ENCODE measurements at places on chromosomes 13 and 19.
A peak's percentile ranks its signal among the peaks of the same experiment; 100 is the strongest.

- no peak for DNase-seq
These were observed 3.0 kb downstream of the GAS6 start for GRCh38 chr13:113860665-113861432.

DNA sequence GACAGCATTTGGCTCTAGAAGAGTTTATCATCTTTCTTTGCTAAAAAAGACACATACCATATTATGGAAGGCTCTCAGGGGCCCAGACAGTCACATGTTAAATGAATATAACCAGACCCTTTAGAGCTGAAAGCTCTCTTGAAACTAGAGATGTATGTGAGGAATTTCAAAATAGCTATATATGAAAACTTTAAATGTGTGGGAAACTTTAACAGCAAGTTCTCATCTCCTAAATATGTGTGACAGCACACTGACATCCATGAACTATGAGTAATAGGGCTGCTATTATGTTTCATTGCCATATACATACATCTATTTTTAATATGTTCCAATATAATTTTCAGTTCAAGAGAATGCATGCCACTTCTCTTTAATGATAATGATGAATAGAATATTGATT, 509.5 kb downstream of the GPC6 start:
- DNase-seq = no peak

DNA sequence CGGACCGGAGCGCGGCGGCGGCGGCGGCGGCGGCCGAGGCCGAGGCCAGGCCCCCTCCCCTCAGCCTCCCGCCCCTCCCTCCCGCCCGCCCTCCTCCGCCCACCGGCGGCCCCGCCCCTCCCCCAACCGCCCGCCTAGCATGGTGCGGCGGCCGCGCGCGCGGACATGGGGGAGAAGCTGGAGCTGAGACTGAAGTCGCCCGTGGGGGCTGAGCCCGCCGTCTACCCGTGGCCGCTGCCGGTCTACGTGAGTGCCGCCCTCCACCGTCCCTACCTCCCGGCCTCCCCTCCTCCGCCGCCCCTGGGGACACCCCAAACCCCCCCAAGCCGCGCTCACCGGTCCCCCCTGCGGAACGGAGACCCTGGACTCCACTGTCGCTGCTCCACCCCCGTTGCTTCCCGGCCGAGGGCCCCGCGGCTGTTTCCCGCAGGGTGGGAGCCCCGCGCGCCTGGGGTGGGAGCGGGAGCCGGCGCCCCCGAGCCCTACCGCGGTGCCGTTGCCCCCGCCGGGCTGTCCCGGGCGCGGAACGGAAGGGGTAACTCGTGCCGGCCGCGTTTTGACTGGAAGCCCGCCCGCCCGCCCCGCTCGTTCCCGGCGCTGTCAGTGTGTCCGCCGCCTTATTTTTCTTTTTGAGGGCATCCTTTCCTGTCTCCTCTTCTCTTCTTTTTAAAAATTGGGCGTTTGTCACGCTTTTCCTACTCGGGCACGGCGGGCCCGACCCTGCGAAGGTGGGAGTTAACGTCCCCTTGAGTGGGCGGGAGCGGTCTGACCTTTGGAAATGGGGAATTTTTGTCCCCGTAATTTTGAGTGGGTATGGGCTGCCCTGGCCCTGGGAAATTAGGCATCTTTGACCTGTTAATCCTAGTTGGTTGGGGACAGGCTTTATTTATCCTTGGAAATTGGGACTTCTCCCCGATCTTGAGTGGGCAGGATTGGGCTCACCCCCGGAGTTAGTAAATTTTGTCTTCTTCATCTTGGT, 576 bp downstream of the DOT1L start:
- peak; percentile 53 for DNase-seq

DNA sequence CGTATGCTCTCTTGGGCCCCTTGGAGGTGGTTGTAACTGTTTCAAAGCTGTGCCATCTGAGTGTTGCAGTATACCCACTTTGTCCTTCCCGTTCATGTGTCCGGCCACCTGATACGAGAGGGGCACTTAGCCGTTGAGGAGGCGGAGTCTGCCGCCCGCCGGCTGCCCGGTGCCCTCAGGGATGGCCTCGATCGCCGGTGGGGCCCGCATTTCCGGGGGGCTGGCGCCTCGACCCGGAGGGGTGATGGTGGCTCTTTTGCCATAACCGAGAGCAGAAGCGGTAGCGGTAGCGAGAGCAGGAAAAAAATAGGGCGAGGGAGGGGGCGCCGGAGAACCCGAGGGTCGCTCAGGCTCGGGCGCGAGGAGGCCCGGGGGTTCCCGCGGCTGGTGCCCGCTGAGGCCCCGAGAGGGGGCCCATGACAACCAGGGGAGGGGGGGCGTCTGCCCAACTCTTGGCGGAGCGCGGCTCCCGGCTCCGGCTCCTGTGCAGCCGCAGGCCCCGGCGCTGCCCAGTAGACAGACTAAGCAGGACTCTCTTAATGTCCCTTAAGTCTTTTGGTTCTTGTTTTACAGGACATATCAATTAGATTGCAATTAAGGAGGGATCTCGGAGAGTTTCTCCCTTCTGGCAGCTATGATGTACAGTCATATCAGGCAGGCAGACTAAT, 342.7 kb upstream of the SGCG start:
- DNase-seq = no peak

DNA sequence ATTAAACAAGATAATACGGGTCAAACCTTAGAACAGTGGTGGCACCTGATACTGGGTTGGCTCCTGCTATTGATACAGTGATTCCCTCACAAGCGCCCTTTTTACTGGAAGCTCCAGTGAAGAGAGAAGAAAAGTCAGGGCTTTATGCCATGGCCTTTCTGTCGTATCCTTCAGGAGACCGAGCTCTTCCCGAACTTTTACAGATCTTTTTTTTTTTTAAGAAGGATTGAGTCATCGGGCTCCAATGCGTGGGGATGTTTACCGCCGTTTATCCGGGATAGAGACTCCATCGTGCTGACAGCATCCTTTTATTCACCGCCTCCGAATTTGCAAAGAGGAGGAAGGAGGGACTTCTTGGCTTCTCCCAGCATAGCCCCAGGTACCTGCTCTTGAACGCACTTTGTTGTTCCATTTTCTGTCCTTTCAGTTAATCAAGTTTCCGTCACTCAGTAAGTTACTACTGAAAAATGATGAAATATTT, 574 bp downstream of the ZNF227 start:
- DNase-seq = no peak

DNA sequence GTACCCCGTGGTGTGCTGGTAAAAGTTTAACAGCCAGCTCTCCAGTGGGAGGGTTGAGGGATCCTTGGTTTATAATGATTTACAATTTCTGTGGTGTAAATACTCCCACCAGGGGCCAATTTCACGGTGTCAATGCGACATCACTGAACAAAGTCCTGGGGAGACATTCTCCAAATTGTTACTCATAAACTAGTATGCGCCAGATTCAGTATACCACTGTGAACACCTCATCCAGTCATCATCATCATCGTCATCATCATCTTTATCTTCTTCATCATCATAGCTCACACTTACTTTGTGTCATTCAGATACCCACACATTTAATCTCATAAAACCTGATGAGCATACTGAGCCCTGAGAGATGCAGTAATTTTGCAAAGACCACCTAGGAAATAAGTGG, 17.2 kb upstream of the TNFSF14 start:
- no peak for DNase-seq

GRCh38 chr13:110907951-110908898, 6.6 kb downstream of the ANKRD10 start:
- DNase-seq = no peak

- DNase-seq = no peak
These were observed 16.2 kb upstream of the IFT88 start for GRCh38 chr13:20550799-20551198.

- DNase-seq = no peak
These were observed 615.6 kb downstream of the DACH1 start for GRCh38 chr13:71251292-71251951.

DNA sequence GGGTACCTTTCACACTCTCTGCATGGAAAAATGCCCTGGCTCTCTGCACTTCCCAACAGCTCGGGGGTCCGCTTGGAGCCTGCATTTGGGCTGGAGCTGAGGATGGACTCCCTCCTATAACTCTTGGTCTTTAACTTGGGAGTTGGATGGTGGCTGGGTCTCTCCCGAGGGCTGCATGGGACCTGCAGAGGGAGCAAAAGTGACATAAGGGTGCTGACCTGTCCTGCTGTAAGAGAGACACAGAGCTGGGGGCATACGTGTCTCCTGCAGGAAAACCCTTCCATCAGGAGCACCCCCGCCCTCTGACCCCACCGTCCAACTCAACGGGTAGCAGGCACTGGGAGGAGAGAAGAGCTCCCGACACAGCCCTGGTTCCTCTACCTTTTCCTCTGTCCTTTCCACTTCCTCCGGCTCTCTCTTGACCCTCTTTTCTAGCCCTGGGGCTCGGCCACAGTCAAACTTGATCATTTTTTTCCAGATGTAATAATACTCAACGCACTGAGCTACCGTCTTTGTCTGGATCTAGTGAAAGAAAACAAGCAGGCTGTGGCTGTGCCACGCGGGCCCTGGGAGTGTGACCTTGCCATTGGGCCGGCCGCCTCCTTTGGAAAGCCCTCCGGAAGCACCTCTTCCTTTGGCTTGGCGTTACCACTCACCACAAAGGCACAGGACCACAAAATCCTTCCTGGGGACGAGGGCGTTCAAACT, 6.8 kb upstream of the NAPA start:
- no peak for DNase-seq

GRCh38 chr19:35267353-35267817, 1.4 kb upstream of the USF2 start:
- no peak for DNase-seq

DNA sequence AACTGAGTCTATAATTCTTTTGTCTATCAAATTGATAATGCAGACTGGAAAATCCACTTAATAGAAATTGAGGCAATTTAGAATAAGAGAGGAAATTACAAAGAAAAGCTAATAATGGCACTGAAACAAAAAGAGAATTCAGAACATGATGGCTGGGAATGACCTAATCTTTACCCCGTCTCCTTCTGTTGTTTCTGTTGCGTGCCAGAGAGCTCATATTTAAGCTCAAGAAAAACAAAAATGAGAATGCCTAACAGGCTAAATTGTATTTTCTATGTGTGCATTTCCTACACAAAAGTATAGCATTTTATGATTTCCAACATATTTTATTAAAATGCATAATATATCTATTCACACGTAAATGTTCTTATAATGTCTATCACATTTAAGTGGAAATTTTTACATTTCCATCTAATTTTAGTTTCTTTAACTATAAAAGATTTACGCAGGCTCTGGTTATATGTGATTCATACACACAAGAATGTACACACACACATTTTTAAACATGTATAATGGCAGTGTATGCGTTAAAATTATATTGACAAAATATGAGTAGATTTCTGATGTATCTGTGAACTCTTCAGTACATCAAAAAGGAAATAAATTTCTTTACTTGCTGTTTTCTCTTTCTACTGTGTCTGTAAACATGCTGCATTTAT, 432.3 kb downstream of the SLITRK6 start:
- no peak for DNase-seq

DNA sequence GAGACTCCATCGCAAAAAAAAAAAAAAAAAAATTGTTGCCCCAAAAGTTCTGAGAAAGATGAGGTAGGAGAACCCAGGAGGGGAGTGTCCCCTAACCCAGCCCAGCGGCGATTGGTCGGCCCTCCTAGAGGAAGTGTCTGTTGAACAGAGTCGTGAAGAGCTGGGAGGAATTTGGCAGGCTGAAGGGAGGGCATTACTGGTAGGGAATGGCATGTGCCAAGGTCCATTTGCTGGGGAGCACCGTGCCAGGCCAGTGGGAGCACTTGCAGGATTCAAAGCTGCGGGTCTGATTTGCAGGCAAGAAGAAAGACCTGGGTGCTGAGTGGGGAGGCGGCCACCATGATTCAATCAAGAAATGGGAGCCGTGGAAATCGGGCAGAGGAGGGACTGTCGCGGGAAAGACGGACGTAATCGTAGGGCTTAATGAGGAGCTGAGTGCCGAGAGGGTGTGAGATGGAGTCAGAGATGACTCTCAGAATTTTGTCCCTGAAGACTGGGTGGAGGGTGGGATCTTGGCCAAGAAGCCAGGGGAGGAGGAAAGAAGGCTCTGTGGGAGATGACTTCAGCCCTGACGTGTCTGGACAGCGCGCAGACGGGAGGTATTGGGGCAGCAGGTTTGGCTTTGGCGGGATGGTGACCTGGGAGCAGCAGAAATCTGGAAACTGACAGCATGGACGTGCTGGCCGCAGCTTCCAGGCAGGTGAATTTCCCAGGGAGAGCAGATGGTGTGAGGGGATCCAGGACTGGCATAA, 15.4 kb downstream of the CERS4 start:
- DNase-seq = no peak

DNA sequence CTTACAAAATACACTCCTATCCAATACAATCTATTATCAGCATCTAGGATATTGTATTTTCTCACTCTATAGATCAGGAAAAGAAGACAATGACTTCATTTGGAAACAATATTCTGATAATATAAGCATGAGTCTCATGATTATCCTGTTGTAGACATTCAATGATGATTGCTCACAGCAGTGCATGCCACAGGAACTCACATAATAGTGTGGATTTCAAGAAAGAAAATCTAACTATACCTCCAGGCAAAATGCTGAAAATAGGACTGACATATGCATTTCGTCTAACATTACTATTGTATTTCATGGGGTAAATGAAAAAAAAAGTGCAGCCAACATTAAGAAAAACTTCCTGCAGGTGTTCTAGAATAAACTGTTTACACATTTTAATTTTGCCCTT, 122.6 kb downstream of the POSTN start:
- no peak for DNase-seq

DNA sequence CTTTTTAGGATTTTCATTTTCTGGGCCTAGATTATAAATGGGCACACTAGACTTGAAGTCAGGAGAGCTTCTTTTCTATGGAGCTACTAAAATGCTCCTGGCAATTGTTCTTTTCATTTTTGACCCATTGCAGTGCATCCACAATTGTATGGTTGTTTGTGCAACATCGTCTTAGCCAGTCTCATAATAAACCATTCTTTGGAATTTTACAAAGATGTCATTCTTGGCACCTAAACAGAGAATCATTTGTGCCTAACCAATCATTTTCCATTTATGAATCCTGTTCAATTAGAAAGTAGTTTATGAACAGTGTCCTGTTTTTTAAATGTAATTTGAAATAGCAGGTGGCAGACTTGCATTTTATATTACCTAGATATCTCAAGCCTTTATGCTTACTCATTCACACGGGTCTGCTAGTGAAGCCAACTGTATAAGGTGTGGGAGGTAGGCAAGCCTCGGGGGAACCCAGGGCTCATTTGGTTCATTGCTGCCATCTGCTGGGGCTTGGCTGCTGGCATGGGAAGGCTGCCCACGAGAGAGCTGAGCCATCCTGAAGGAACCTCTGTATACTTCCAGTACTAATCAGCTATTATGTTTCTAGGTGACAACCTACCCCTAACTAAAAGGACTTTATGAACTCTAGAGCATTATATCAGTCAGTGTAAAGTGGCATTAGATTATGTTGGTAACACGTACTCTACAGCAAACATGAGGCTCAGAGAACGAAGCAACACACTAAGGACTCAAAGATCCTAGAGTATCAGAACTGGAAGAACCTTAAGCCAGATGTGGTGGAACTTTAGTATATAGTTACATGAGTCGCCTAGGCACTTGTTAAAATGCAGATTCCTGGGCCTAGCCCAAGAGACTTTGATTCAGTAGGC, 60.0 kb downstream of the TPT1 start:
- DNase-seq = peak; percentile 10
